Left renal cortex interstitium (tissue), 4 donors: ENCODE measurements at places on chromosomes 2 and 18. TPM values are rescaled to one million over a fixed set of nuclear protein-coding genes. Genes with fewer than 3 reads are reported as not detected.
A peak's percentile ranks its signal among the peaks of the same experiment; 100 is the strongest.

- DNase-seq, result no peak
Observed at GRCh38 chr2:113156278-113157117, 17.3 kb upstream of the PSD4 start.

DNA sequence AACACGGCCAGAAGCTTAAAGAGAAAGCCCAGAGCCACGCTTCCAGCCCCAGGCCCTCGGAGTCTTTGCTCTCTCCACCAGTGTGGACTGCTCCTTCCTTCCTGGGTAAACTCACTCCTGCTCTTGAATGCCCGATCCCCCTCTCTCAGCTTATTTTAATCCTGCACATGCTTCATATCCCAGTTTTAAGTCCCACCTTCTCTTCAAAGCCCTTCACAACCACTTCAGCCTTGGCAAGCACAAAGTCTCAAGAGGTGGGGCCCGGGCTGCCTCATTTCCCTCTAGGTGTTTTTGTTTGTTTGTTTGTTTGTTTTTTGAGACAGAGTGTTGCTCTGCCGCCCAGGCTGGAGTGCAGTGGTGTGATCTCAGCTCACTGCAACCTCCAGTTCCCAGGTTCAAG is 21.6 kb upstream of the CREG2 start:
- no peak for DNase-seq

DNA sequence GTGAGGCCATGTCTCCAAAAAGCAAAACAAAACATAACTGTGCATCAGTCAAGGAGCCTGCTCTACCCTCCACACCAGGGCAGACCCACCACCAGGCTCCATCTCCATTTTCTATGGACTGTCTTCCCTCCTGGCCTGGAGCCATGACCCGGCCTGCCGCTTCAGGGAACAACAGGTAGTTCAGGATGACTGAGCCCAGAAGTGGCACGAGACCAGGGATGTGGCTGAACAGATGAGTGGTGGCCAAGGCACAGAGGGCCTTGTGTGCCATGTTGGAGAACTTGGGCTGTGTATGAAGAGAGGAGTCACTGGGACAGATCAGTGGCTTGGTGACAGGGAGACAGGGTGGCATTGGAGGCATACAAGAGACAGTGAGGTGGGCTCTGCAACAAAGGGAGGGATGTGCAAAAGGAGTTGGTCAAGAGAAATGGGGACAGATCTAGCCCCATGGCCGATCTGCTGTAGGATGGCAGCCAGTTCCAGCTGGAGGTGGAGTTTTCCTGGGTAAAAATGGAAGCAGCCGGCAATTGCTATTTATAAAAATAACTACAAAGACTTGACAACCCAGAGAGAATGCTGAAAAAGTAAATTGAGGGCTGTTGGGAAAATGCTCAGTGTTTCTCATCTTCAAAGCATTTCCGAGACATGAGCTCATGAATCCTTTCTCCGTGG is 35.0 kb downstream of the TMEM177 start:
- no peak for DNase-seq

Gene SPATA3
- polyA plus RNA-seq, result not detected

- no peak for DNase-seq
Observed at GRCh38 chr2:102674370-102674769, 55.0 kb downstream of the SLC9A2 start.

Gene ANKRD53
- 0.68 TPM for polyA plus RNA-seq

- DNase-seq, result no peak
Observed at GRCh38 chr2:229164545-229165249, 106.4 kb downstream of the PID1 start.

GRCh38 chr2:24287171-24287570 is 73.2 kb downstream of the ITSN2 start:
- no peak for DNase-seq

DNA sequence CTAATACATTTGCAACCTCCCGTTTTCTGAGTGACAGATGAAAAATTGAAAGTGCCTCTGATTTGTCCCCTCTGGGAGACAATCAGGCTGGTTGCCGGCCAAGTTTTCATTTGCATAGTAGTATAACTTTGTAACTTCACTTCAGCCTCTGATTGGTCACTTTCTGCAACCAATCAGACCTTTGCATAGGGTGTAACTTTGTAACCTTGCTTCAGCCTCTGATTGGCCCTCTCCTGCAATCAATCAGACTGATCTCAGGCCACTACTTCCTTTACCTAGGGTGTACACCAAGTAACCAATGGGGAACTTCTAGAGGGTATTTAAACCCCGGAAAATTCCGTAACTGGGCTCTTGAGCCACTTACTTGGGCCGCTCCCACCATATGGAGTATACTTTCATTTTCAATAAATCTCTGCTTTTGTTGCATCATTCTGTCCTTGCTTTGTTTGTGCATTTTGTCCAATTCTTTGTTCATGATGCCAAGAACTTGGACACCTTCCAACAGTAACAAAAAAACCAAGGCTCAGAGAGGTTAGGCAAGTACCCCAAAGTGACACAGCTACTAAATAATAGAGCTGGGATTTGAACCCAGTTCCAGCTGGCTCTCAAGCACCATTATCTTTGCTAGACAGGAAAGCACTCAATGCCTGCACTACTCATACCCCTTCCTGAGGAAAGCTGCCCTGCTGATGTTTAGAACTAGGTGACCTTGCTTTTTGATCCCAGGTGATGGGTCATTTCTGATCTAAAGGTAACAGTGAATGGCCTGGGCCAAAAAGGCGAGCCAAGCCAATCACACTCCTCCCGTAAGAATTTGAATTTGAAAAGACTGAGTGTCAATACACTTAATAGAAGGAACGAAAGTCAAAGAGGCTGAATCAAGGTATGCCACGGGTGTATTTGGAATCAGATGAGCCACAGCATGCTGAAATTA is 10.9 kb upstream of the MYOM1 start:
- DNase-seq, result no peak

- no peak for DNase-seq
Observed at GRCh38 chr18:3524706-3525105, 74.7 kb downstream of the TGIF1 start.

DNA sequence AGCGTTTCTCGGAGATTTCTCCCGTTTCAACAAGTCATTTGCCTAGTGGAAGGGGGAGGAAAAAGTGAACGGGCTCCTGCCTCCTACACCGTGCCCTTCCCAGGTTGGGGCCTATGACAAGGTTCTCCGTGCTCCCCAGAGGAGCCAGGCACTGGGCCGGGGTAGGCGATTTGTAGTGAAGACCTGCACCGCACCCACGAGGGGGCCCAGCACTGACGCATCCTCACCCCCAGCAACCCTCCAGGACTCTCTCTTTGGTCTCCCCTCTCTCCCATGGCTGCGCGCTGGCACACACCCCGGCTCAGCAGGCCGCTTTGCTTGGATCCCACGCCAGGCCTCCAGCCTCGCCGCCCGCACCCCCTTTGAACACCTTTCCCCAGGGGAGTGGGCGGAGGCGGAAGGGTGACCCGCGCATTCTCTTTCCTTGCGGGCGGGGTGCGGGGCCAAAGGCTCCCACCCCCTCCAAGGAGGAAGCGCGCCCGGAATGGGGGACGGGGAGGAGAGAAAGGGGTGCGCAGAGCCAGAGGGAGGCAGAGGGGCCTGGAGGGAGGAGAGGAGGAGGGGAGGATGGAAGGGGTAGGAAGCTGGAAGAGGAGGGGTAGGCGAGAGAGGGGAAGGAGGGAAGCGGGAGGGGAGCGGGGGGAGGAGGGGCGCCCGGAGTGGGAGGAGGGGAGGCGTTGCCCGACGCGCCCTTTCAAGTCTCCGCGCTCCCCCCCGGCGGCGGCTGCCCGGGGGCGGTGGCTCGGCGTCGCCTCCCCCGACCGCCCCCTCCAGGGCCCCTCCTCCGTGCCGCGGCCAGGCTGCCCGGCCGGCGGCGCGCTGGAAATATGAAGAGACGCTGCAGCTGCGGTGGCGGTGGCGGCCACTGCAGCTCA is at the start of gene APCDD1:
Gene APCDD1, plus strand, starts transcription at position 830 of the 875 bp plus-strand sequence. CDS start 347 bp downstream, outside the sequence.
- peak; percentile 61 for DNase-seq

GRCh38 chr2:65501074-65501473 is 68.7 kb upstream of the SPRED2 start:
- DNase-seq, result no peak
